ENCODE measurements at places on chromosomes 12 and 14.

DNA sequence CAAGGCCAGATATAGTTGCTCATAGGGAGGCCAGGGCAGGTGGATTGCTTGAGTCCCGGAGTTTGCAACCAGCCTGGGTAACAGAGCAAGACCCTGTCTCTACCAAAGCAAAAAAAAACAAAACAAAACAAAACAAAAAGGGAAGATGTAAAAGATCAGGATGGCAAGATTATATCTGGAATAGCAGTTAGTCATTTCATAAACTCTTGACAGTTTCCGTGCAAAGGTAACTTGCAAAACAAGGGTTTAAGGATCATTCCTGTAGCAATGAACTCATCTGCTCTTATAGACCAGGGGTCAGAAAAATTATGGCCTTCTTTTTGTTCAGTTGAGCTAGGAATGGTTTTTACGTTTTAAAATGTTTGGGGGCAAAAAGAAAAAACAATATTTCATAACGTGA is 29.6 kb downstream of the GIT2 start:
- DNase-seq = no peak
- H3K4me1 ChIP-seq = peaks cover 4% of the 10 kb centered on the region
- no peak overlapping the region for H3K4me3 ChIP-seq
- H3K27ac ChIP-seq = no peak overlapping the region
- peaks cover 88% of the 10 kb centered on the region for H3K36me3 ChIP-seq

DNA sequence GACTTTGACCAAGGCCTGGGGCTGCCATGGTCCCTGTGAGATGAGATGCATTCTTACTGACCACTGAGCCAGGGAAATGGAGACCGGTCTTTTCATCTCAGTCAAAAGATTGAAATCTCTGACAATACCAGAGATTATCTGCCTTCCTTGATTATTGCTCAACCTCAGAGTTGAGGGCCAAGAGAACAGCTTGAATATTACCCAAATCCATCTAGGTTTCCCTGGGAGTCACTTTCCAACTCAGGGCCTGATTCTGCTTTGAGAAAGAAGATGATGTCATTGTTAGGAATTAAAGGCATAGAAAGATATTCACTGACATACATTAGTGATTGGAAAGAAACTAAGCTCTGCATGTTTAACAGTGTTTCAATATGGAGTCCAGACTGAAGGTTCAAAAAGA is 515.9 kb upstream of the TBX3 start:
- H3K4me3 ChIP-seq = no peak overlapping the region
- H3K27ac ChIP-seq = no peak overlapping the region
- no peak for DNase-seq
- H3K27me3 ChIP-seq = no peaks in the 10 kb centered on the region

GRCh38 chr12:16669756-16670155 is 63.8 kb upstream of the LMO3 start:
- no peaks in the 10 kb centered on the region for H3K4me1 ChIP-seq
- H3K36me3 ChIP-seq = no peaks in the 10 kb centered on the region
- H3K27me3 ChIP-seq = no peaks in the 10 kb centered on the region
- DNase-seq = no peak
- H3K4me3 ChIP-seq = no peak overlapping the region
- no peak overlapping the region for H3K27ac ChIP-seq

GRCh38 chr12:49198431-49199155 is 9.7 kb upstream of the TUBA1A start:
- H3K27ac ChIP-seq = no peak overlapping the region
- H3K27me3 ChIP-seq = no peaks in the 10 kb centered on the region
- no peak for DNase-seq
- no peaks in the 10 kb centered on the region for H3K36me3 ChIP-seq
- no peak overlapping the region for H3K4me3 ChIP-seq

- H3K4me3 ChIP-seq = no peak overlapping the region
- H3K36me3 ChIP-seq = no peaks in the 10 kb centered on the region
- H3K27me3 ChIP-seq = no peaks in the 10 kb centered on the region
- DNase-seq = no peak
- no peak overlapping the region for H3K27ac ChIP-seq
- no peaks in the 10 kb centered on the region for H3K4me1 ChIP-seq
Measured at GRCh38 chr14:99057576-99058083, 214.4 kb downstream of the BCL11B start.

DNA sequence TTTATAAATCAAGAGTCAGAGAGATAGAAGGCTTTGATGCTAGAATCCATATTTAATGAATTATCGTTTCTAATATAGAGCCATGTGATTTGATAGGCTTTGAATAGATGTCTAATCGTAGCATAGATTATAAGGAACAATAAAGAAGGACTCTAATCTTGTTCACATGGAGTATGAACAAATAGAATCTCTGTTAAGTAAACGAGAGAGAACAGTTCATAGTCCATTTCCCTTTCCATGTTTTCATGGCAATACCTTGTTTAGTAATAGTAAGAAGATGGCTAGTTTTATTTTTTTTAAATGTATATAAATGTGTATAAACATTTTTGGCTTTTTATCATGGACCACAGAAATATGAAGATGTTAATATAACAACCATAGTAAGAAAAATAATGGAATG is 32.3 kb upstream of the RAD51AP1 start:
- no peak overlapping the region for H3K27ac ChIP-seq
- peaks cover 47% of the 10 kb centered on the region for H3K36me3 ChIP-seq
- no peaks in the 10 kb centered on the region for H3K4me1 ChIP-seq
- no peak for DNase-seq

DNA sequence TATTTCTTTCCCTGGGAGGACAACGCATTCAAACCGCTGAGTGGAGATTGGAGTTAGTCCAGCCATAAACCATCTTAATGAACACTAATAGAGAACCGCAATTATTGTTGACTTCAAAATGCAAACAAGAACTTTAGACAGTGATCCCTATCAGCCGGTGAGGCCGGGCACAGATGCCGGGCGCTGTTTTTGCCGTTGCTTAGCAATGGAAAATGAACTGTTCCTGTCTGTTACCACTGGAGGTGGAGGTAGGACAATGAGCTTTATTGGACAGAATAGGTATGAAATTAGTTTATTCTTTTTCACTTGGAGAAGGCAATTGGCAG is 216.8 kb downstream of the TTC8 start:
- peak overlapping the region; percentile 83 for H3K27ac ChIP-seq
- H3K27me3 ChIP-seq = no peaks in the 10 kb centered on the region
- peak overlapping the region; percentile 53 for H3K4me3 ChIP-seq
- H3K4me1 ChIP-seq = peaks cover 19% of the 10 kb centered on the region

DNA sequence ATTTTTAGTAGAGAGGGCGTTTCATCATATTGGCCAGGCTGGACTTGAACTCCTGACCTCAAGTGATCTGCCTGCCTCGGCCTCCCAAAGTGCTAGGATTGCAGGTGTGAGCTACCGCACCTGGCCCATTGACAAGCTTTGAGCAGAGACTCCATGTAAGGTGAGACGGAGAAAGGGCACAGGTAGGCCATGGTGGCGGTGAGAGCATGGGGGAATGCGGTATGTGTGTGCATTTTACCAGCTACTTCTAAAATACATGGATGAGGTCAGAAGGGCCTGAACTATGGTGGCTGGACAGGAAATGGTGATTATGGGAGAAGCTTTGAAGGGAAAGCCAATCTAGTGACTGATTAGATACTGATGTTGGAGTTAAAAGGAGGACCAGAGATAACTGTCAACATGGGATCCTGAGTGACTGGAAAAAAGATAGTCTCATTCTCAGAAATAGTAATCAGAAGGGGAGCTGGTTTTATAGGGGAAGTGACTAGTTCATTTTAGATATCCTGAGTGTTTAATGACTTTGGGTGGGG is 21.9 kb upstream of the PTPRB start:
- H3K4me3 ChIP-seq = no peak overlapping the region
- H3K27ac ChIP-seq = no peak overlapping the region
- no peaks in the 10 kb centered on the region for H3K36me3 ChIP-seq
- no peak for DNase-seq

DNA sequence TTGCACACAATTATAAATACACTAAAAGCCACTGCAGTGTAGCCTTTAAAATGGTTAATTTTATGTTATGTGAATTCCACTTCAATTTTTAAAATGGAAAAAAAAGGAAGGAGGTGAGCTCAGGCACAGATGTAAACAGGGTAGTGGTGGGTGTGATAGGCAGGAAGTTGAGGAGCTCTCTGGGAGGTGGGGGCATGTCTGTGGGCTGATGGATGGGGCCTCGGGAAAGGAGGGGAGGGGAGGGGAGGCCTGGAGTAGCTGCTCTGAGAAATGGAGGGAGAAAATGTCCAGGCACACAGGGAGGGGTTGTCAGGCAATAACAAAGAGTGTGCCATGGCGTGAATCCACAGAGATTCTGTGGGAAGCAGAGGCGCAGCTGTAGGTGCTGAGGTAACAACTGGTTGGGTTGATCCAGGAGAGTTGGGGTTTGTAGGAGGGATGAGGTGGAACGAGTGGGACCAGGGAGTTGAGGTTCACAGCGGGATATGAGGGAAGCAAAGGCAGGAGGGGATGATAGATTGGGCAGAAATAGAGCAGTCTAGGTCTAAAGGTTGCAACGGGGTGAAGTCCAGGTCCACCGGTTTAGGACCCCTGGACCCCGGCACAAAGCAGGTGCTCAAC is 57.2 kb downstream of the LTBP2 start:
- no peaks in the 10 kb centered on the region for H3K27me3 ChIP-seq
- H3K27ac ChIP-seq = no peak overlapping the region
- peaks cover 27% of the 10 kb centered on the region for H3K4me1 ChIP-seq
- no peak for DNase-seq

DNA sequence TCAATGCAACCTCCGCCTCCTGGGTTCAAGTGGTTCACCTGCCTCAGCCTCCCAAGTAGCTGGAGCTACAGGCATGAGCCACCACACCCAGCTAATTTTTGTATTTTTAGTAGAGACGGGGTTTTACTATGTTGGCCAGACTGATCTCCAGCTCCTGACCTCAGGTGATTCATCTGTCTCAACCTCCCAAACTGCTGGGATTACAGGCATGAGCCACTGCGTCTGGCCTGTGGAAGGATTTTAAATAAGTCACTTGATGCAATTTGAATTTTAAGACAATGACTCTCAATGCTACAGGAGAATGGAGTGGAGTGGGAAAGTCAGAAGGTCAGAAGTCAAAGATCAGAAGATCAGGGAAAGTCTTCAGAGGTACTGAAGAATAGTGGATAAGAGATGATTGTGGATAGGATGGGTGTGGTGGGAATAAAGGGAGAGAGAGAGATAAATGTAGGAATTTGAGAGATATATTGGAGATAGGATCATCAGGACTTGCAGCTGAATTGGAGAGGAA is 15.4 kb downstream of the TMEM52B start:
- no peak overlapping the region for H3K4me3 ChIP-seq
- no peaks in the 10 kb centered on the region for H3K27me3 ChIP-seq
- H3K27ac ChIP-seq = no peak overlapping the region
- no peaks in the 10 kb centered on the region for H3K4me1 ChIP-seq

DNA sequence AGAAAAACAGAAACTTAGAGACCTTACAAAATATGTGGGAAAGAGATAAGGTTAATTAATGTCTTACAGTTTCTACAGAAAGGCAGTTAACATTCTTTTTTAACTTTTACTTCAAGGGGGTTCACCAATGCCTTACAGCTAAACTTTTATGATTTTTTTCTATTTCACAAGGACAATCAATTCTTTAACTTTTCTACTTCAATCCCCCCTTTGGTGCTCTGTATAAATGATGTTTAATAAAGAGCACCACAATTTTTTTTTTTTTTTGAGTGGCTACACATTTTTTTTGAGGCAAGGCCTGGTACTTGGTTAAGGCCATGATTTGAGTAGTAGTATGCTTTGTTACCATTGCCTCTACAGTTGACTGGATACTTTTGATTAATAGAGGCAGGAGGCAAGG is 279.6 kb downstream of the PRKD1 start:
- H3K27ac ChIP-seq = no peak overlapping the region
- no peaks in the 10 kb centered on the region for H3K27me3 ChIP-seq
- H3K4me3 ChIP-seq = no peak overlapping the region
- H3K4me1 ChIP-seq = no peaks in the 10 kb centered on the region
- no peaks in the 10 kb centered on the region for H3K36me3 ChIP-seq

DNA sequence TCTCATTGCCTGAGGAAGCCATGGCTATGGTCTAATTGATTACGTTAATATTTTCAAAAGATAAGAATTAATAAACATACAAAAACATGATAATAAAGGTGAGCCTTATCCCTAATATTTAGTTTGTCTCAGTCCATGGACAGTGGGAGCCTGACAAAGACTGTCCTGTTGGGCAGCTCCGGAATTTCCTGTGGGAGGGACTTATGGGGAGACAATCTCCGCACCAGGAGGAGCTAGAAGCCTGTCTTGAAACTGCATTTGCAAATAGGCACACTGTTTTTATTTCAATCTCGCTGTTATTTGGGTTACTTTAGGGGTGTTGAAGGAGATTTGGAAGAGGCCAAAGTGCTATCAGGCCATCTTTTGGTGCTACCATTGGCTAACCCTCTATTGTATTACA is 50.8 kb upstream of the ZDHHC17 start:
- no peaks in the 10 kb centered on the region for H3K27me3 ChIP-seq
- no peaks in the 10 kb centered on the region for H3K36me3 ChIP-seq
- no peak for DNase-seq
- no peaks in the 10 kb centered on the region for H3K4me1 ChIP-seq
- H3K4me3 ChIP-seq = no peak overlapping the region

GRCh38 chr14:53951627-53952303 is 4.9 kb downstream of the BMP4 start:
- no peak overlapping the region for H3K27ac ChIP-seq
- peak overlapping the region; percentile 69 for H3K4me3 ChIP-seq
- H3K36me3 ChIP-seq = peaks cover 16% of the 10 kb centered on the region
- no peak for DNase-seq
